Fibroblast of gingiva (primary cell): ENCODE measurements at places on chromosomes 7 and 10.
A peak's percentile ranks its signal among the peaks of the same experiment; 100 is the strongest.

DNA sequence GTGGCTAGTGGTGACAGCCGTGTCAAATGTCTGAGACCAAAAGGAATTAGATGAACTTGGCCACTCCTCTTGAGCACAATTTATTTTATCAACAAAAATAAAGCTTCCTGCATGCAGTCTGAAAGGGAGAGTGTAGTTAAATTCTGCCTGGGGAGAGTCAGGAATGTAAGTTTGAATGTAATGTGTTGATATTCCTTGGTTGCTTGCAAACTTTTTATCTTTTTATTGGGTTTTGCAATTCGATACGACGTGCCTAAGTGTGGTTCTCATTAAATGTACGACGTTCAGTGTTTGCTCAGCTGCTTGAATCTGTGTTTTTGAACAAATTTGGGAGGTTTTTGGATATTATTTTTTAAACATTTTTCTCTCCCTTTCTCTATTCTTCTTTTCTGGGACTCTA, 839.9 kb downstream of the CCSER2 start:
- no peak for DNase-seq

DNA sequence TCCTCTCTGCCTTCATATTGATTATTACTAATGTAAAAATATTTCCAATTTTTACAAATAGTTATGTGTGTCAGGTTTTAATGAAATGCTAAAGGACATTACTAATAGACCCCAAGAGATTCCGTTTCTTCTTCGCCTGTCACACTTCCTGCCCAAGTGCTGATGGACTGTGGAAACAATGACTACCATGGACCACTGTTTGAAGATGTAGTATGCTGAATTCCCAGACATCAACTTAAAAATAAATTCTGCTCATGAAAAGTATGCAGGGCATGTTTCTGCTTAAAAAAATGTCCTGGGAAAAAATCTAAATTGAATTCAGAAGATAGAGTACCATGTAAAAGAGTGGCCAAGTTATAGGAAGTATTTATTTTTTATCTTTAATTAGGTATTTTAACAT, 52.1 kb downstream of the ST7 start:
- DNase-seq, result no peak

DNA sequence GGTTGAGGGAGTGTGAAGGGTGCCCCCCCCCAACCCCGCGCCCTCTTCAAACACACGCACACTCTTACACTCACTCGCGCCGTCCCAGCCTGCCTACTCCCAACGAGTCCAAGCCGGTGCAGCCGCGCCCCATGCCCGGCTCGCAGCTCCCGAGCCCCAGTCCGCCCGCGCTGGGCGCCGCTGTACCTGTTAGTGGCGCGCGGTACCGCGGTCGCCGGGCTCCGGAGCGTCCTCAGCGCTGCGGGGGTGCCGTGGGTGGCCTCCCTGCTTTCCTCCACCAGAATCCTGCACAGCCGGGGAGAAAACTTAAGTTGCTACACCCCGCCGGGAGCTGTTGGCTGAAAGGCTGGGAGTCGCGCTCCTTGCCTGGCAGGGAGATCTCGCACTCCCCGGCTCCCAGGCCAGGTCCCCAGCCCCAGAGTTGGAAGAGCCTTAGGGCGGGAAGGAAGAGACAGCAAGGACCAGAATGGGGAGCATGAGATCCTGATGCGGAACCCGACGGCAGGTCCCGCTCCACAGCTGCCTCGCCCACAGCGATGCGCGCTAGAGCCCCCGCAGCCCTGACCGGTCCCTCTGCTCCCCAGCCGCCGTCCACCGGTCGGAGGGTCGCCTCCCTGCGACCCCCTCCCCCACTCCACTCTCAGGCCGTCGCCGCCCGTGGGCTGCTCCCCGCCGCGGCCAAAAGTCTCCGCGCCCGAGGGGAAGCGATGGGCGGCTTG, 863 bp downstream of the ST8SIA6 start:
- peak; percentile 3 for DNase-seq

DNA sequence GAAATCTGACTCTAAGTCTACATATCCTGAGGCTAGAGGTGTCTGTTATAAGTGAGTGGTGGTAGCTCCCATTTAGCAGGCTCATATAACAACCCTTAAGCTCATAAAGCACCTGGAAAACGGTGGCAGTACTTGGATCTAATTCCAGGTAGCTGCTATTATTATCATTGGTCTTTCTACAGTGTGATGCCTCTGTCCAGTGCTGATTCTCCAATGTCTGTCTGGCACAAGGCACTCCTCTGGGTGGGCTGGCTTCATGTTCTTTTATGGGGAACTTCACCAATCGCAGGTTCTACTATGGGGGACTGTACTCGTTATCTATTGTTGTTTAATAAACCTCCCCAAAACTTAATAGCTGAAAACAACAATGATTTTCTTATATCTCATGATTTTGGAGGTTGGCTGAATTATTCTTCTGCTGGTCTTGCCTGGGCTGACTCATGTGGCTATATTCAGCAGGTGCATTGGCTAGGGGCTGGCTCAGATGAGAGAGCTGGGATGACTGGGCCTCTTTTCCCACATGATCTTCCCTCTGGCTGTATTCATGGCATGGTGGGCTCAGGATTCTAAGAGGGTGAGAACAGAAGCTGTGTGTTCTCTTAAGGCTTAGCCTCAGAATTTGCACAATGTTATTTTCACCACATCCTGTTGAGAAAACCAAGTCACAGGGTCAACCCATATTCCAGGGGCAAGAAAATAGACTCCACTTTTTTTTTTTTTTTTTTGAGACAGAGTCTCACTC, 93.0 kb upstream of the PCGF5 start:
- DNase-seq, result no peak

GRCh38 chr7:27585781-27586447, 76.8 kb downstream of the HIBADH start:
- no peak for DNase-seq

- no peak for DNase-seq
Observed at GRCh38 chr10:75410132-75411005, 8.8 kb upstream of the ZNF503 start.
